ENCODE measurements at places on chromosomes 13 and 19.

- no peak for DNase-seq
These were observed 540.5 kb upstream of the KLF12 start for GRCh38 chr13:74674720-74675119.

DNA sequence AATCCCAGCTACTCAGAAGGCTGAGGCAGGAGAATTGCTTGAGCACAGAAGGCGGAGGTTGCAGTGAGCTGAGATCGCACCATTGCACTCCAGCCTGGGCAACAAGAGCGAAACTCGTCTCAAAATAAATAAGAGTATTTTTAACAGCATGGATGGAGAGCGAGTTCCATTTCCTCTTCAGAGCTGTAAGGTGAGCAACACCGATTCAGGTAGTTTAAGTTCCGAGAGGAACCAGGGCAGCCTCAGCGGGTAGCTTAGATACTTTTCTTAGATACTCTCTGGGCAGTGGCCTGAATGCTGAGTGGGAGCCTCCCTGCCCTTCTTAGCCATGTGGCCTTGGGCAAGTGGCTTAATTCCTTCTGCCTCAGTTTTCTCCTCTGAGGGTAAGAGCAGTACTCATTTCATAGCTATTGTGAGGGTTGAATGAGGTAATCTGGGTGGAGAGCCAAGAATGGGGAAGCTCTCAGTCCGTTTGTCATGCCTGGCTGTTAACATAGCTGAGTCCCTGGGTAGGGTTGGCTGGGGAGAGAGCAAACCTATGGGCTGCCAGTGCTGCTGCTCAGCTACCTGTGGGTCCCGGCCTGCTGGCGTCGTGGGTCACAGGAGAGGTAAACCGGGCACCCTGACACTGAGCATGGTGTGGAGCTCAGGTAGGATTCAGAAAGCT lies 4.1 kb downstream of the ATP11A start:
- no peak for DNase-seq

- no peak for DNase-seq
These were observed 1584.8 kb downstream of the SLITRK5 start for GRCh38 chr13:89255844-89256406.

DNA sequence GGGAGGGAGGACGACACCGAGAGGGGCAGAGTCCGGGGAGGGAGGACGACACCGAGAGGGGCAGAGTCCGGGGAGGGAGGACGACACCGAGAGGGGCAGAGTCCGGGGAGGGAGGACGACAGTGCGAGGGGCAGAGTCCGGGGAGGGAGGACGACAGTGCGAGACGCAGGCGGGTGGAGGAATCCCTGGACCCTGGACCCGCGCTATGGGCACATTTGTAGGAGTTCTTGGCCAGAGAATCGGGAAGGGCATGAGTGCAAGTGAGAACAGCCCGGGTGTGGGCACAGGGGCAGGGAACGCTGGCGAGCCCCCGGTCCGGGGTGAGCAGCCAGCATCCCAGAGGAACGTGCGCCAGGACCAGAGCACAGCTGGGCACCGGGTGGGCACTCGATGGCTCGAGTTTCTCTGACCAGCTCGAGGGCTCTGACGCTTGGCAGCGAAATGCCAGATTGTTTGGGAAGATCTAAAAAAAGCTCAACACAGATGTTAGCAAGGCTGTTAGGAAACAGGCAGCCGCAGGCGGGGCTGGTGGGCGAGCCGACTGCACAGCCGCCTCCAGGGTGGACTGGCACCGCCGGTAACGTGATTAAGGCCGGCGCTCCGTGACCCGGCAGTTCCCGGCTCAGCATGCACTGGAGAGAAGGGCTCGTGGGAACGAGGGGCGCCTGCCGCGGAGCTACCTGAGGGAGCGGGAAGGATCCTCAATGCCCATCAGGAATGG lies 17.9 kb upstream of the C2CD4C start:
- no peak for DNase-seq

DNA sequence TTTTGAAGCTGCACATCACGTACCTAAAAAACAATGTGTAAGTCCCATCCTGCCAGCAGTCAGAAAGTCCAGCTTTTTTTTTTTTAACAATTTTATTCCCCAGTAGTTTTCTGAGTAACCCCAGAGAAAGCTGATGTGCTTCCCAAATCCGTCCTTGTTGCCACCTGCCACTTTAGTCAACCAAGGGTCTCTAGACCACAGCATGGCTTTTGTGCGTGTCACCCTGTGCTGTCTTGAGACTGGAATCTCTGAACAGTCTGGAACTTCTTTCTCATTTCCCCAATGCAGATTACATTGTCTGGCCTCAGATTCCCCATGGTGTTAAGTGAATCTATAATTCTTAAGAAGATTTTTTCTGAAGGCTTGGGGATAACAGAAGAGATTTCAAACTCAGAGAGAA lies 289.2 kb upstream of the KLF12 start:
- no peak for DNase-seq

DNA sequence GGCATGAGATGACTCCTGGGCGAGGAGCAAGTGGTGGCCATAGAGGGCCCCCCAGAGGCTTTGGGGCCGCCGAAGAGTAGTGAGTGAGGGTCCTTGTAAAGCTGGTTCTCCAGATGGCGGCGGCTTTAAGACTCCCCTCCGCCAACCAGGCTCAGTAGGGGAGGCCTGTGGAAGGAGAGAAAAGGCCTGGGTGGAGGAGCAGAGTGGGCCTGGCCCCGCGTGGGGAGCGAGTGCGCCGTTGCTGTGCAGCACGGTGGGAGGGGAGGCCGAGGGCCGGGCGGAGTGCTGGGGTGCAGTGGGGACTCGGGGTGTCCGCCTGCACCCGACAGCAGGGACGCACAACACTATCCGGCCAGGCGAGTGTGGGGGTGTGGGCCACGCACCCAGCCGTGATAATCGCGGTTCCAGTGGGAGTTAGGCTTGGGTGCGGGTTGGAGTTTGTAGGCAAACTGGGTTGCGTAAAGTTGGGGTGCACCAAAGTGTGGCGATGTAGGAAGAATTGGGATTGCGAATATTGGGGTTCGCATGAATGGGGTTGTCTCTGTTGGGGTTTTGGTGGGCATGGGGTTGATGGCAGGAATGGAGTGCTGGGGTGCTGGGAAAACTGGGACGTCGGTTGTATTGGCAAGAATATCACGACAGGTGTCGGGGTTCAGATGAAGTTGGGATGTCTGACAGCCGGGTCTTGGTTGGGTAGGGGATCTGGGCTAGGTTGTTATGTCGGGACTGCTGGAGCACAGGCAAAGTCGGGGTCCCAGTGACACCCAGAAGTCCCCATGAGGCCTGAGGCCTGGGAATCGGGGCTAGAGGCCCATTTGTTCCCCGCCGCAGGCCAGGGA lies 687 bp upstream of the CIRBP start:
- no peak for DNase-seq

DNA sequence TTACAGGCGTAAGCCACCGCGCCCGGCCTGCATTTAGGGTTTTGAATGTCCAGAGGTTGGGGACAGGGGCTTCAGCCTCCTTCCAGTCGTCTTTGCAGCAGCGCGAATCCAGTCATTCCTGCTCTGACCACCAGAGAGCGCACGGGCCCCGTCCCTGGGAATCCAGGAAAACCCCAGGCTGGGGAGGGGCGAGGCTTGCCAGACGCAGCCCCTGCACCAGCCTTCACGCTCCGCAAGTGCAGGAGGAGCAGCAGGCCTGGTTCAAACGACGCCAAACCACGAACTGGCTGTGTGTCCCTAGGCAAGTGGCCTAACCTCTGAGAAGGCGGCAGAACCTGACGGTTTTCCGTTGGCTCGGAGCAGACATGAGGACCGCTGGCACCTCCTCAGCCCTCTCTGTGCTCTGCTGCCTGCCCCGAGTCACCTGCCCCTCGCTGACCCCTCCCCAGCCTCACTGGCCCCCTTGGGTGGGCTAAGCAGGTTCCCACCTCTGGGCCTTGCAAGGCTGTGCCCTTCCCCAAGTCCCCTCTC lies 2.0 kb upstream of the RNF126 start:
- peak; percentile 86 for DNase-seq

DNA sequence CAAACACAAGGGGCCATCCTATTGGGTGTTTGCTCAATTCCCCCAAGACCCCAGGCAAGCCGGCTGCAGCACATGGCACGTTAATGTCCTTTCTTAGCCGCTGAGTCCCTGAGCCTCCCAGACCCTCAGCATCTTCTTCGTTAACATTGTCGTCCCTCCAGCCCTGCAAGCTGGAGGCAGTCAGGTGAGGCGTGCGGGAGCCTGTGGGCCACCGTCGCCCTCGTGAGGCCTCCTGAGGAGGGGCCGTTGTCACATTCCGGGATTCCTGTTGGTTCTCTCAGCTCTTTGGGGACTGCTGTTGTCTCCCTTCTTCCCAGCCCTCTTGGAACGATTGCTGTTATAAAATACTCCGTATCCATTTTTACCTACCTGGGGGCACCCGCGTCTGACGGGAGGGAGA lies 140.6 kb downstream of the KDM4B start:
- DNase-seq = no peak

DNA sequence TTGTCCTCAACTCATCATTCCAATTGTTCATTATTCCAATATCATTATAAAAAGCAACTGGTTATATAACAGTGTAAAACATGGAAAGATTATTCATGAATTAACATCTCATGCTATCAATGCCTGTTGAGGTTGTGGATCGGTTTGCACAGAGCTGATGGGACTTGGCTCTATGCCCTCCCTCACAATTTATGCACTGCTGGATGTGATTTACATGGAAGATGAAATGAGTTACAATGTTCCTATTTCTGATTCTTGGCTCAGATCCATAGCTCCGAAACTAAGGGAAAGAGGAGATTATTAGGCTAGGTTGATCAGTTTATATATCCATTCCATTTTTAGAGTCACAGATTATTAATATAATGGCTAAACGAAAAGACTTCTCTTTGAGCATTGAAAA lies 38.6 kb downstream of the SCEL start:
- DNase-seq = no peak

DNA sequence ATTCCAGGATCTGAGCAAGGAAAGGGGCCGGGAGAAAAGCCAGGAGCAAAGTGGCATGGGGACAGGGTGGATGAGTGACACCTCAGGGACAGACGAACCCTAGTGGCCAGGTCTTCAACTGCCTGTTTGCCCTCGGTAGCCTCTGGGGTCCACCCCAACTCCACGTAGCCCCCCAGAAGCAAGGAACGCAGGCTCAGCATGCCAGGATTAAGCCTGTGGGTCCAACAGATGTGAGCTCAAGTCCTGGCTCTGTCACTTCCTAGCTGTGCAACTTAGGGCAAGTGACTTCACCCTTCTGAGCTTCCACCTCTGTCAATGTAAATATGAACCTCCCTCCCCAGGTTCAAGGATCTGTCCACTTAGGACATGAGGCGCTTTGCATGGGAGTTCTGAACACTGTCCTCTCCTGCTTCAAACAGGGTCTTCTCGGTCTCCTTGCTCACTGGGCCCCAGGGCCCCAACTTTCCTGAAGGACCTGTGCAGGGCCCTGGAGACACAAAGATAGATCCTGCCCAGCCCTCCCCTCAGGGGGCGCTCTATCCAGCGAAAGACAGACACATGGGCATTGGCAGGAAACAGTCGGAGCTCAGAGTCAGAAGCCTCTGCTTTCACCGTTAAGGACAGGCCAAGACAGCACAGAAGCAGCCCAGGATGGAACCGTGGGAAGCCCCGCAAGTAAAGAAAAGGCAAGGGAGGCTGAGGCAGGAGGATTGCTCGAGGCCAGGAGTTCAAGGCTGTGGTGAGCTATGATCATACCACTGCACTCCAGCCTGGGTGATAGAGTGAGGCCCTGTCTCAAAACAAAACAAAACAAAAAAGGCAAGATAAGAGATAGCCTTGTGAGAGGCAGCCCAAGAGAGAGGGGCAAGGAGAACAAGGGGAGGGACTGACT lies 13.2 kb downstream of the SYDE1 start:
- DNase-seq = no peak

DNA sequence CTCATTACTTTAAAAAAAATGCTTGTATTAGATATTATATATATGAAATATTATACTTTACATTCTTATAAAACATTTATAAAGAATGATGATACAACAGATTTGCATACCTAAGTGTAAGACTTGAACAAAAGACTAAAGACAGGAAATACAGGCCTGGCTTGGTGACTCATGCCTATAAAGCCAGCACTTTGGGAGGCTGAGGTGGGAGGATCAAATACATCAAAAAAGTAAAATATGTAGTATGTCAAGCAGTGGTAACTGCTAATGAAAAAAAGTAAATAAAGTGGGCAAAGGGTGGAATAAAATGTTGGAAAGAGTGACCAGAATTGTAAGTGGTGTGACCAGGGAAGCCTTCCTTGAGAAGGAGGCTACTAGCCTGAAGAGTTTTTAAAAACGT lies 133.7 kb downstream of the GGACT start:
- DNase-seq = no peak

DNA sequence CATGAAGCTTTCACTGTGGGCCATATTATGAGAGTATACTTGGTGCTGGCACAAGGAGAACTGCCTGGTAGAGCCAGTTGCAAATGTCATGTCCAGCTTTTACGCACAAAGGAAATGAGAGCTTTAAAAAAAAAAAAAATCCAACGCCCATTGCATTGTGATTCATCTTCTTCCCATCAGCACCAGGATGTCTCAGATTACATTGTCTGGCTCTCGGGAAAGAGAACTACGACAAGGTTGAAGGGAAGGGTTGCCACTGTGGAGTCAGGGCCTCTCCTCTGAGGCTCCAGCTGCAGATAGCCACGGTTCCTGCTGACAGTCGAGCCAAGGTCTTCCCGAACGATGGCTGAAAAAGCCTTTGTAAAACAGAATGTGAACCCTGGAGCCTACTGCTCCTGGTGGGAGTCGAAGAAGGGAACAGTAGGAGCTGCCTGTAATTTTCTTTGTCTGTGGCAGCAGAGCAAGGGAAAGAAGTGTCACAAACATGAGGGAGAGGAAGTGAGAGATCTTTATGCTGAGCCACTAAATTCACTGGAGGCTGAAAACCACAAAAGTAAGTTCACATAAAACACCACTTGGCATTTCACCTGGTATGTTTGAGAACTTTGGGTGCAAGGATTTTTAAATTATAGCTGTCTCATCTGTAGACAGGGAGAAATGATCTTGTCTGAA lies 704.7 kb downstream of the DIAPH3 start:
- no peak for DNase-seq

All from A549 (cell line).